ENCODE measurements at places on chromosomes 5 and 9.

GRCh38 chr9:83582029-83582428 is 40.9 kb upstream of the IDNK start:
- DNase-seq: no peak

DNA sequence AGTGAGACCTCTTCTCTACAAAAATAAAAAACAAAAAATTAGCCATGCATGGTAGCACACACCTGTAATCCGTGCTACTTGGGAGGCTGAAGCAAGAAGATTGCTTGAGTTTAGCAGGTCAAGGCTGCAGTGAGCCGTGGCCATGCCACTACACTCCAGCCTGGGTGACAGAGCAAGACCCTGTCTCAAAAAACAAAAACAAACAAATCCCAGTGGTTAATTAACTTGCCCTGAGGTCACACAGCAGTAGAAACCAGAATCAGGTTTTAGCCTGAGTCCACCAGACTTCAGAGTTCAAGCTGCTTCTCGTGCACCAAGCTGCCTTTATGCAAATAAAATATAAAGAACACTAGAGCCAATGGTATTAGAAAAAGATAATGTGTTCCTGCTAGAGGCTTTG is 169.7 kb downstream of the GOLPH3 start:
- no peak for DNase-seq

DNA sequence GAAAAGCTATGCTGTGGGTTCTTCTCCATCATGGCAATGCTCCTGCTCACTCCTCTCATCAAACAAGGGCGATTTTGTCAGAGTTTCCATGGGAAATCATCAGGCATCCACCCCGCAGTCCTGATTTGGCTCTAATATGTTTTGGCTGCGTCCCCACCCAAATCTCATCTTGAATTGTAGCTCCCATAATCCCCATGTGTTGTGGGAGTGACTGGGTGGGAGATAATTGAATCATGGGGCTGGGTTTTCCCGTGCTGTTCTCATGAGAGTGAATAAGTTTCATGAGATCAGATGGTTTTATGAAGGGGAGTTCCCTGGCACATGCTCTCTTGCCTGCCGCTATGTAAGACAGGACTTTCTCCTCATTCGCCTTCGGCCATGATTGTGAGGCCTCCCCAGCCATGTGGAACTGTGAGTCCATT is 163.8 kb downstream of the GADD45G start:
- DNase-seq: no peak

GRCh38 chr5:88553136-88553875 is 284.7 kb upstream of the TMEM161B start:
- no peak for DNase-seq
